CD4-positive, alpha-beta T cell treated with Interleukin-6 at 100 ng/mL for 8 hours (primary cell): ENCODE measurements at places on chromosomes 11 and 22.

- no peak for DNase-seq
Observed at GRCh38 chr11:46421257-46421880, 29.8 kb upstream of the CHRM4 start.

DNA sequence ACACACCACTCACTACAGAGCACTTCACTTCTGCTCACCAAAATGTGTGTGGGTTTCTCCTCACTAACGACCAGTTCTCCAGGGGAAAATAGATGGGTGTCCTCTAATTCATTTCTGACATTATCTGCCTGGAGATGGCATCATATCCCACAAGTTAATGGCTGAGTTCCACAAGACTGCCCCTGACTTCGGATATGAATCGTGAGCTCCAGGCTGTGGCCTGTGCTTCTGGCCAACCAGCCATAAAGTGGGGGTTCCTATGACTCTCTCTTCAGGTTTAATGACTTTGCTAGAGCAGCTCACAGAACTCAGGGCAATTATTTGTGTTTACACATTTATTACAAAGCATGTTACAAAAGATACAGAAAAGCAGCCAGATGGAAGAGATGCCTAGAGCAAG is 113.0 kb upstream of the SYT13 start:
- no peak for DNase-seq

GRCh38 chr11:40716344-40717130 is 742.9 kb downstream of the LRRC4C start:
- no peak for DNase-seq

DNA sequence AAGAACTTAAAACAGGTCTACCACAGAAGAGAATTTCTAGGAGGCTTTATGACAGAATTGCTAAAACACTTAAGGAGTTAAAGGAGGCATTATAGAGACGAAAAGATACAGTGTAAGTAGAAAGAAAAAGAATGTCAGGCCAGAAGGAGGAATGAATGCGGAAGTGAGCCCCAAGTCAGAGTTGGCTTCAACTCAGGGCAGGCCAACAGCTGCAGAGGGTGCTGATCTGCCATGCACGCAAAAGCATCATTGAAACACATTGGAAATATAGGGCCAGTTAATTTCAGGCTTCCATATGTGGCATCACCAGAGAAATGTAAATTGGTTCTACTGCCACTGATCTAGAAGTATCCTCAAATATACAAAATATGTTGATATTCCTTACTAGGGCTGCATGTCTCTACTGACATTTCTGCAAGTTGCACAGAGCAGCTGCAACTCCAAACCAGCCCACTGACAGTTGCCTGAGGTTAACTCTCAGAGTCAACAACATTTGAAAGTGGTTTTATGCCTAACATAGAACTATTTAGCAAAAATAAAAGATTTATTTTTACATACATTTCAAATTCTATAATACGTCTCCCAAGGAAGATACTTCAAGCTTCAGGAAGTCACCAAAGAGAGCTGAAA is 324.1 kb downstream of the C11orf87 start:
- DNase-seq: no peak

- DNase-seq: no peak
Observed at GRCh38 chr22:22940961-22941605, 53.5 kb downstream of the IGLL5 start.

GRCh38 chr11:66313321-66314185 is 3.3 kb downstream of the CD248 start:
- DNase-seq: no peak

DNA sequence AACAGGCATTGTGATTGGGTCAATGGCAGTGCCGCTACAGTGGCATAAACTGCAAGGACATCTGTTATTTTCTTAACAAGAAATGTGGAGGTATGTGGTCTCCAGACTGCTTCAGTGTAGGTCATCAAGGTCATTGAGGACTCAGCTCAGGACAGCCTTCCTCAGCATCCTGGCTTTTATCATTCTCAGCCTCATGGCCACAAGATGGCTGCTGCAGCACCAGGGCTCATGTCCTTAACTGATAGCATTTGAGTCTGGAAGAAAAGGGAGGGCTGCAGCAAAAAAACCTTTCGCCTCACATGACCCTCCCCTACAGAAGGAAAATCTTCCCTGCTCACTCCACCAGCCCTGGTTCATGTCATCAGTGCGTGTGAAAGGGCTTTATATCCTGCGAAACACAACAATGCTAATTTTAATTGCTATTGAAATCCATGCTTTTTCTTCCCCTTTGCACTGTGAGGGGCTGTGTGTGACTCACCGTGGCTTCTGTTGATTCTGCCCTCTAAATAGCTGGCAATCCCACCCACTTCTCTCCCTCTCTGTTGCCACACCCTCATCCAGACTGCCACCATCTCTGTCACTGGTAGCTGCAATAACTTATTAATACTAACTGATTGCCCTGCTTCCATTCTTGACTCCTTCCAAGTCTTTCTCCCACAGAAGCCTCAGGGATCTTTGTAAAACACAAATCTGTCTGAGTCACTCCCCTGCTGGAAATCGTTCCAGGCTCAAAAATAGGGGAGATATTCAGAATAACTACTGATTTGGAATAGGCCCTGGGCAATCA is 43.8 kb downstream of the CHRDL2 start:
- DNase-seq: no peak

DNA sequence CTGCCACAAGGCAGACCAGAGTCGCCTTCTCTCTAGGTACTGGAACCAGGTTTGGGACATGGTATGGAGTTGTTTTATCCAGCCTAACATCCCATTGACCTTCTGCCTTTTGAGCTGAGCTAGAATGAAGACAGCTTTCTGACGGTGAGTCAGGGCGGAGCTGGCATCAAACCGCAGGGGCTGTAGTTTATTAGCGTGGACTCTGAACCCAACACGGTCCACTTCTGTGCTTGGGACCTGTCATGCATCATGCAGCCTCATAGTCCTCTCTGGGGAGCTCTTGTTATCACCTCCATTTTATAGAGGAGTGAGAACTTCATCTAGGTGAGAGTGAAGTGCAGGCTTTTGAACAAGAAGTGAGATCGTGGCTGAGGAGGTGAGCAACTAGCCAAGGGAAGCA is 8.3 kb downstream of the GAL3ST1 start:
- no peak for DNase-seq

DNA sequence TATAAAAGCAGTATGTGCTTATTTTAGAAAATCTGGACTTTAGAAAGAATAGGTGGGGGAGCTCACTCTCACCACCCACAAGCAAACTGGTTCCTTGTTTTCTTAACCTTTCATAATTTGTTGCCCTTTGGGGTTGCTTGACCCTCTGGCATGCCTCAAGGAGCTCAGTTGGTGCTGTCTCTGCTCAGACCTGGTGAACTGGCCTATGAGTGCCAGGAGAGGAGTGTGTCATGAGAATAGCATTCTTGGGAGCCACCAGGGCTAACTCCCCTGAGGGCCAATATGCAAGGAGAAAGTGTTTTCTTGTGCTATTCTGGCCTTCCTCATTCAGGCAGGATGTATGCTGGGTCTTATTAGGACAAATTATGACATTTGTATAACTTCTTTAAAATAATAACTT is 21.0 kb upstream of the AMOTL1 start:
- DNase-seq: no peak
